ENCODE measurements at places on chromosomes 12 and 14.

- no peak for DNase-seq
Observed at GRCh38 chr12:43740511-43741100, 18.0 kb downstream of the PUS7L start.

- no peak for DNase-seq
Observed at GRCh38 chr12:71942259-71942658, 3.6 kb downstream of the TPH2 start.

GRCh38 chr12:21615431-21615830 lies 10.8 kb upstream of the GYS2 start:
- no peak for DNase-seq

- DNase-seq, result no peak
Observed at GRCh38 chr14:61671082-61671481, 24.2 kb upstream of the HIF1A start.

GRCh38 chr14:53032161-53032803 lies 81.4 kb upstream of the FERMT2 start:
- no peak for DNase-seq
